ENCODE measurements at places on chromosomes 4 and X.

GRCh38 chrX:134999469-134999868, 8.7 kb downstream of the SMIM10 start:
- no peak for DNase-seq

- no peak for DNase-seq
Observed at GRCh38 chr4:27429364-27429871, 568.8 kb downstream of the STIM2 start.

GRCh38 chr4:156830351-156830750, 141.2 kb downstream of the PDGFC start:
- no peak for DNase-seq

DNA sequence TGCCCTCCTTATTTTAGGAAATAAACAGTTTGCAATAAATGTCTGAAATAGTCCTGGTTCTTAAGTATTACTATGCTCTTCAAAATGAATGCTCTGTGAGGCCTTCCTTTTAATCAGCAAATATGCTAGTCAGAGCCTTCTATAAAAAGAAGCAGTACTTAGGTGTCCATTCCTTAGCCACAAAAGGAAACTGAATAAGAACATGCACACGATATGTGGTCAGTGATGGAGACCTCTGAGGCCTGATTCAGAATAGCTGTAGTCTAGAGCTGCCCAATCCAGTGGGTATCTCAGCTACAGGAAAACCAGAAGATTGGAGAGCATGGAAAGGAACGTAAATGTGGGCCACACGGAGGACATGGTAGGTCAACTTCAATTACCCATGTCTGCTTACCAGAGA, 141.8 kb downstream of the RASL11B start:
- no peak for DNase-seq

- no peak for DNase-seq
Observed at GRCh38 chr4:129136433-129136832, 40.5 kb downstream of the C4orf33 start.

GRCh38 chrX:31114858-31115257, 43.0 kb upstream of the FTHL17 start:
- DNase-seq = no peak

DNA sequence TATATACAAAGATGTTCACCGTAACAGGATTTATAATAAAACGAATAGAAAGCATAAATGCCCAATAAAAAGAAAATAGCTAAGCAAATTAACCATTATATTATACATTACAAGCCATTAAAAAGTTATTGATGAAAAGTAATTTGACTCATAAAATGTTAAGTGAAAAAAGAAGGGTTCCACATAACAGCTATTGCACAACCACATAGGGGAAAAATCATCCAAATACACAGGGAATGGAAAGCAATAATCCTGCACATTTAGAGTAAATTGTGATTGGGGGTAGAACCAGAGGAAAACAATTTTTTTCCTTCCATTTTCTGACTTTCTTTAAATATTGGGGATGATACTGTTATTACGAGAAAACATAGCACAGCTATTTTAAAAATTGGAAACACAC, 38.0 kb downstream of the CRMP1 start:
- DNase-seq = no peak

Measured in NCI-H510A (cell line).